ENCODE measurements at places on chromosomes 13 and 19.

DNA sequence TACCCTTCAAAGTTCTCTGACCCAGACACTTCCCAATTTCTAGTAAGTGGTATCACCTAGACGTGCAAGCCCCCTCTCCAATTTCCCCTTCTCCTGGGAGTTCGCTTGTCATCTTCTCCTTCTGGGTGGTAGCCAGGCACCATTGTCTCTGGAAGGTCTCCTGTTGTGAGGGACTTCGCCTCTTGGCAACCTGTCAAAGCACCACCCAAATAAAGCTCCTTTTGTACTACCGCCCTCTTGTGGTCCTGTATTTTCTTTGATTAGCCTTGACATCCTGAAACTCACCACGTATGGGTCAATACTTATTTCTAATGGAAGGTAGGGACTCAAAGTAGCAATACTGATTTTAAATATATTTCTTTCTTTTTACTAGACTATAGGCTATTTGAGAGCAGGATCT, 8.2 kb downstream of the GPC5 start:
- no peak for DNase-seq

- DNase-seq, result no peak
These were observed 8.7 kb downstream of the BRD4 start for GRCh38 chr19:15323496-15324235.

- peak; percentile 82 for DNase-seq
These were observed at the start of gene SYDE1 for GRCh38 chr19:15107061-15108010. TSS of gene SYDE1 (plus strand) at chr19:15107401. CDS start at chr19:15107434, 33 bp downstream.

- DNase-seq, result peak; percentile 86
These were observed 31.3 kb downstream of the TINCR start for GRCh38 chr19:5536337-5536894.

DNA sequence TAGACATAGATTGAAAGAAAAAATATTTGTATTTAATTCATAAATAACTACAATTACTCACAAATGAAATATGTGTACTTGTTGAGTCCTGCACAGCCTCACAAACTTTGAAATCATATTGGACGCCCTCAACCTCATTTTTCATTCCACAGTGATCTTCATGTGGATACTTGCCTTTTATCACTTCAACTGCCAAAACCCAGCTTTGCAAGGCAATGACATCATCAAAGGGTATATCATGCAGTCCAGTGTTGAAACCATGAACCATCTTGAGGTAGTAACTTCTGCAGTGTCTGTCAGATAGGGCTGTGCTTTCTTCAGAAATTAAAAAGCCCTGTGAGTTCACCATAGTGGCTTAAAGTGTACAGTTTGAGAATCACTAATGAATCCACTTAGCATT, 82.2 kb downstream of the HS6ST3 start:
- no peak for DNase-seq

DNA sequence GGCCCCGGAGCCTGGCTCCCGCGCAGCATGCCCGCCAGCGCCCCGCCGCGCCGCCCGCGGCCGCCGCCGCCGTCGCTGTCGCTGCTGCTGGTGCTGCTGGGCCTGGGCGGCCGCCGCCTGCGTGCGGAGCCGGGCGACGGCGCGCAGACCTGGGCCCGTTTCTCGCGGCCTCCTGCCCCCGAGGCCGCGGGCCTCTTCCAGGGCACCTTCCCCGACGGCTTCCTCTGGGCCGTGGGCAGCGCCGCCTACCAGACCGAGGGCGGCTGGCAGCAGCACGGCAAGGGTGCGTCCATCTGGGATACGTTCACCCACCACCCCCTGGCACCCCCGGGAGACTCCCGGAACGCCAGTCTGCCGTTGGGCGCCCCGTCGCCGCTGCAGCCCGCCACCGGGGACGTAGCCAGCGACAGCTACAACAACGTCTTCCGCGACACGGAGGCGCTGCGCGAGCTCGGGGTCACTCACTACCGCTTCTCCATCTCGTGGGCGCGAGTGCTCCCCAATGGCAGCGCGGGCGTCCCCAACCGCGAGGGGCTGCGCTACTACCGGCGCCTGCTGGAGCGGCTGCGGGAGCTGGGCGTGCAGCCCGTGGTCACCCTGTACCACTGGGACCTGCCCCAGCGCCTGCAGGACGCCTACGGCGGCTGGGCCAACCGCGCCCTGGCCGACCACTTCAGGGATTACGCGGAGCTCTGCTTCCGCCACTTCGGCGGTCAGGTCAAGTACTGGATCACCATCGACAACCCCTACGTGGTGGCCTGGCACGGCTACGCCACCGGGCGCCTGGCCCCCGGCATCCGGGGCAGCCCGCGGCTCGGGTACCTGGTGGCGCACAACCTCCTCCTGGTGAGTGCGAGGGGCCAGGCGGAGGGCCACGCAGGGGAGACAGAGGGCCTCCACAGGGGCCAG, at the start of gene KL:
KL (plus strand) TSS at position 10 of the 909 bp plus-strand sequence; CDS start at position 28, 18 bp downstream.
- peak; percentile 63 for DNase-seq

DNA sequence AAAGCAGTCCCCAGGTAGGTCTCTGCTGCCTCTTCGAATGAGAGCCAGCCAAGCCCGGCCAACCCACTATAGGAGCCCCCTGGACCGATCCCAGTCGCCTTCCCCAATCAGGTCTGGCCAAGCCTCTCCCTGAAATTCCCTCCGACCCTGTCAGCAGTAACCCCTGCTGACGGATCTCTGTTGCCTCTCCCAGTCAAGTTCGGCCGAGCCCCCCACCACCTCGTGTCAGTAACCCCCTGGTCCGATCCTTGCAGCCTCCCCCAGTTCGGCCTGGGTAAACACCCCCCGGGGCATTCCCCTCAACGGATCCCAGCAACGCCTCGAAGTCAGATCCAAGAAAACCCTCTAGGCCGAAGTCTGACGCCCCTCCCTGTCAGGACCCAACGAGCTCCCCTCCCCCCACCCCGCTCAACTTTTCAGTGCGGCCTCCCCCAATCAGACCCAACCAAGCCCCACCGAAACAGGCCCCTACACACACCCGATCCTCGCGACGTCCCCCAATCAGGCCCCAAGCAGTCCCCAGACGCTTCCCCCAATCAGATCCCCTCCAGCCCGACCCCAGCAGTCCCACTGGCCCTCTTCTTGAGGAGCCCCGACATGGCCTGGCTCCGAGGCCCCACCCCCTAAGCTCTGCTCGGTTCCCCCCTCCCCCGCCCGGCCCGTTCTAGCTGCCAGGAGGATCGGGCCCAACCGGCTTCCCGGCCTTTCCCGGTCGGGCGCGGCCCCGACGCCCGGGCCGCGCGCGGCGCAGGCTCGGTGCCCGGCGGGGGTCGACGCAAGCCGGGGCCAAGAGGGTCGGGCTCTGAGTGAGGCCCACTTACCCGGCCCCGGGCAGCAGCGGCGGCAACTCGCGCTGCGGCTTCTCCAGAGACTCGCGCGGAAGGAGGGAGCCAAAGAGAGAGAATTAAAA, 1.8 kb downstream of the TNPO2 start:
- DNase-seq, result peak; percentile 87

DNA sequence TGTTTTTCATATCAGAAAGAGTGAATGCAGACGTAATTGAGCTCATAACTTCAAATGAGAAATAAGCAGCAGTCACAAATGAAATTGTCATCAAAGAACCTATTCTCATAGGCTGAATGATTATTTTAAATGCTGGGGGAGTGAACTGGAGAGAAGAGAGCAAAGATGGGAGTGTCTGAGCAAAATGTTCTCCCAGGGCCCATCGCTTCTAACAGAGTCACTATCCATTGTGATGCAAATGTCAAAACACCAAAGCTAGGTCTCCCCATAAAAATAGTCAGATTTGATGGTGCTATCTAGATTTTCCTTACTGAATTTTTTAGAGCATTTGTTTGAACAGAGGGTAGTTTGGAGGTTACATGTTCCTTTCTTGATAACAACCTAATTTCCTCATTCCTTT, 278.7 kb downstream of the PCDH9 start:
- no peak for DNase-seq

- DNase-seq, result no peak
These were observed 24.5 kb downstream of the PPP5C start for GRCh38 chr19:46371371-46371901.

Data from femur (tissue), 1 donor.